ENCODE measurements at places on chromosomes 4 and X.

- DNase-seq = no peak
Measured at GRCh38 chr4:23382879-23383278, 507.0 kb downstream of the PPARGC1A start.

DNA sequence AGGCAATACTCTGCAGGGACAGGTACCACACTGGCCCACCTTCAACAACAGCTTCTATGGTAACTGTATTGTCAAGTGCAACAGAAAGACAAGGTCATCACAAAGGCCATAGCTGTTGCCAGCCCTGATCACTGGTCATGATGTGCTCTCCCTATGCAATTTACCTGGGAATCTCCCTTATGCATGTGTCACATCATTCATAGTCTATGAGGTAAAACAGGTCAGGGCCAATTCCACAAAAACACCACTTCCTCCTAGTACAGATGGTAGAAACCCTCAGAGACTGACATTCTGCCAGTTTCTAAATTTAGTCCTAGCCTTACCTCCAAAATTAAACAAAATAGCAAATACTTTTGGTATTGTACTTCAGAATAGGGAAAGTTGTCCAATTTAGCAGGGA is 132.8 kb downstream of the MGST2 start:
- DNase-seq = no peak

DNA sequence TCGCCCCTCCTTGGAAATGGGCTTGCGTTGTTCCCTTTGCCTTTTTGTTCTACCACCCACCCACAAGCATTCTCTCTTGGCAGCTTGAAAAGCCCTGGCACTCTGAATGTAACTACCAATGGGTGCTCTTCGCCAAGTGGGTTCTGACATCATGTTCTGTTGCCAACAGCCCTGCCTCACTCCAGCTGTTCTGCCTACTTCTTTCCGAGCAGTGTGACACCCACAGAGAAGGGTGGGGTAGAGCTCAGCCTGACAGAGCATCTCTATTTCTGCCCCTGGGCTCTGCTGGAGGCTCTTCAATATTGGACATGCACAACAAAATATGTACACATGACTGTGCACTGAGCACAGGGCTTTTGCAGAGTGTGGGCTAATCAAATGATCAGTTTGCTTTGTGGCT is 15.6 kb upstream of the EXOSC9 start:
- no peak for DNase-seq

DNA sequence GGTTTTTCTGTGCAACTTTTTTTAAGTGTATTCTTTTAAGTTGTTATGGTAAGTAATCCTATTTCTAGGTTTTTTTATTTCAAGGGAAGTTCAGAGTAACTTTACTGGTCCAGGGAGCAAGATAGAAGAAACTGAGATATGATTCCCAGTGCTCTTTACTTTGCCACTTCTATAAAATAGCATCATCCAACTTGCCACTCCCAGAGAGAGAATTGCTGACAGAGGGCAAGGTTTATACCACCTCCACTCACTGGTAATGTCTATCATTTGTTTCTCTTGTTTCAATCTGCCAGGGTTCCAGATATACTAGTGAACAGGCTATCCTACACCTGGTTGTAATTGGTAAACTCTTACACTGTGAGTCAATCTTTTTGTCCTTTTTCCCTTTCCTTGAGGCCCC is 3.5 kb upstream of the CLCN3 start:
- DNase-seq = no peak

- DNase-seq = no peak
Measured at GRCh38 chr4:2867758-2868491, 24.3 kb downstream of the ADD1 start.
